ENCODE measurements at places on chromosomes 3 and 15.

DNA sequence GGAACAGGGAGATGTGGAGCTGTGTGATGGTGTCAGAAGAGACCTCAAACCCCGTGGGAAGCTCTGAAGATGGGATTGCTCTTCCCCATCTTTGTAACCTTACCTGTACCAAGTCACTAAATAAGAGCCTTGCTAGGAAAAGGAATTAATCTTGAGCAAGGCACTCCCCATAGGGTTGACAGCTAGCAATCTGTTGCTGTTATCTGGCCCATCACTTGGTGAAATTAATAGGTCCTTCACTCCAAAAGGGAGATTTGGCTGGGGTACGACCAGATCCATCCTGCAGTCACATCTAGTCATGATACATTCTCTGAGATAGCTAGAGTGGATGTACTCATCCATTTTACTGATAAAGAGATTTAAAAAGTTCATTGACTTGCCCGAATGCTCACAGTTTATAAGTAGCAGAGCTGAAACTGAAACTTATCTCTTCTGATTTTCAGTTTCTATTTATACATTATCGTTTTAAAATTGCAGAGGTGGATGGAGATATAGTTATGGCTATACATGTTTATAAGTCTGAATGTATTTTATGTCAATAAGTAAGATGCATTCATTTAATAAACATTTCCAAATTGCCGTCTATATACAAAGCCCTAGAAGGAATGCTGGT lies 299.1 kb upstream of the MCTP2 start:
- no peak for DNase-seq

GRCh38 chr3:116148881-116149851 lies 296.1 kb downstream of the LSAMP start:
- peak; percentile 16 for DNase-seq

- DNase-seq = no peak
Measured at GRCh38 chr3:162143180-162143579, 646.6 kb downstream of the OTOL1 start.

DNA sequence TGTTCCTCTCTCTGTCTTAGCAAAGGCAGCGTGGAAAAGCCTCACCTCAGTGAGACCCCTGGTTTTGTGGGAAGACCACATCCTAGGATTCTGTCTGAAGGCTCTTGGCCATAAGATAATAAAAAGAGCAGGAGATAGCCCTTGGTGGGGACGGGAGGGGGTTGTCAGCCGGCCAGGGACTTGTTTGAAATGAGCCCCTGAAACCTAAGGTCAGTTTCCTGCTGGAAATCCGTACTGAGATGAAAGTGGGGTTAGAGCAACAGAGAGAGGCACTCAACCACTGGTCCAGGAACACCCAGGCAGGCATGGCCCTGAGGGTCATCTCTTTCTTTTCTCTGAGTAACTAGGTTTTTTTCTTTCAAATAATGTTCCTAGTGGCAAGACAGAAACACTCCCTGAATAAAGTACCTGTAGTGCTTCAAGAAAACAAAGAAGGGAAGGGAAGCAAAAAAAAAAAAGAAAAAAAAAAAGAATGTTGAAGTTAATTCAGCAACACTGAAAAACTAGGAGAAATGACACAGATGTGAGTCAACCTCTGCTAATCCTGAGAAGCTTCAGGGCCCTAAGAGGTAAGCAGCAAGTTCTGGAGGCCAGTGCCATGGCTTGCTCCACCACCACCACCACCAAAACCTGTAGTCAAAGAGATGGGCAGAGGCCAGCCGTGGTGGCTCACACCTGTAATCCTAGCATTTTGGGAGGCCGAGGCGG lies 3.2 kb downstream of the ITGB5 start:
- no peak for DNase-seq

DNA sequence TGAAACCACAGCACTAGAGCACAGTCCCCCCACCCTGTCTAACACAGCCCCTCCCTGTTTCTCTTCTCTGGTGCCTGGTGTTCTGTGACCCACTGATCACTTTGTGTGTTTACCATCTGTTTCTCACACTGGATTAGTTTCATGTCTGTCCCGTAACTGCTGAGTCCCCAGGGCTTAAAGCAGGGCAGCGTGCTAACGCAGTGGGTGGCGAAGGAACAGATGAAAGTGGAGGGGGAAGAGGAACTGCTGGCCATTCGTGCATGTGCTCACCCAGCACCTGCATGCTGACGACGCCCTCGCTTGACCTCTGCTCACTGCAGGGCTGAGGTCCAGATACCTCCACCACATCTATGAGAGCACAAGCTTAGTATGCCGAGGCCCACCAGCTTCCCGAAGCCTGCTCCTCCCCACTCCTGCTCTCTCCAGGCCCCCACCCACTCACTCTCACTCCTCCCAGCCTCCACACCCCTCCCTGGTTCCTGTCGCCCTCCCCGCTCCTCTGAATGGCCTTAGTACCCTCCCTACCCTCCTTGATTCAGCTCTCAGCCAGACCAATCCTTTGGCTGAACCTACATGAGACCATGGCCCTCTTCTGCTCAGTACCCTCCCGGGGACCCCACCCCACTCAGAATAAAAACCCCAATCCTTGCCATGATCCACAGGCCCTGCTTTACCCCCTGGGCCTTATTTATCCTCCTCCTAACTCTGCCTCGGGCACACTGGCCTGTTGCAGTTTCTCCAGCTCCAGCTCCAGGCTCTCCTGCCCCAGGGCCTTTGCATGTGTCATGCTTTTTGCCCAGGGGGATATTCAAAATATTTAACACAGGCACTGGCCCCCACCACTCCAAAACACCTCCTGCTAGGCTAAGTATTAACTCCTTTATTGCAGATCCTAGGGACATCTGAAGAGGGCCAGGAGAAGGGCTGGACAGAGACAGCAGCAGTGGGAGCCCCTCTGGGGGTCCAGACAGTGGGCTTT lies 15.1 kb upstream of the IQSEC1 start:
- no peak for DNase-seq

DNA sequence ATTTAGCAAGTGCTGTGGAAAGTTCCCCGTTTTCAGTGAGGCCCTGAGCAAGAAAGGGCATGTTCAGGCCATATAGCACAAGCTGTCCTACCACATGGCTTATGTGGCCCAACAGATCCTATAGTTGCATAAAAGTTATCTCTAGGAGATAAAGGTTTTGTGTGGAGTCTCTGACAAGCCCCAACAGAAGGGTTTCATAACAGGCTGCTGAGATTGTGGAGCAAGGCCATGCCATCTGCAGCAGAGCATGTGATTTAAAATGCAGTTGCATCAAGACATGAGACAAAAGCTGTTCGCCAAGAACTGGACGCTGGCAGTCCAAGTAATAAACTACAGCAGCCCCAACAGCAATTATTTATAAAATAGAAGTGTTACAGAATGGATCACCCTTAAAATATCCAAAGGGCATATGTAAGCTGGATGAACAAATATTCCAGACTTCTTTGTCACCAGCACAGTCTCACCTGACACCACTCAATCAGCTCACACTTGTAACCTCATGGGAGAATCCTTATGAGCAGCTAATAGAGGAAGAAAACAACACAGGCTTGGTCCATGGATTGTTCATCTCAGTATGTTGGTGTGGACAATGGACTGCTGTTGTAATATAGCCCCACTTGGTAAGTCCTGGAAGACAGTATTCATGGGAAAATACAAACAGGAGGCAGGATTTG lies 14.4 kb upstream of the CLDN1 start:
- no peak for DNase-seq

GRCh38 chr15:58538225-58538727 lies 106.5 kb downstream of the LIPC start:
- no peak for DNase-seq

DNA sequence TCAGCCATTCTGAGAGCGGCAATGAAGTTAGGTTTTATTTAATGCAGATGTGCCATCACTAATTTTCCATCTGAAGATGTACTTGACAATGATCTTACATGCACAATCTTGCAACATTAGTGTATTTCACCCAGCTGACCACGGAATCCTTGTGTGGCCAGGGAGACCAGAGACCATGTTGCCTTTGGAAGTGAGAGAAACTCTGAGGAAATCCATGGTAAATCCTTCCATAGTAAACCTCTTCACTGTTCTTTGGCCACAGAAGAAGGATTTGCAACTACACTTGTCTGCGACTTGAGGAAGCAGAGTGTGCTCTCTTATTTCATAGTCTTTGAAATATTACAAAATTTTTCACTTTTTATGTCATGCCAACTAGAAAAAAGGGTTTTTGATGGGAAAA lies 128.4 kb upstream of the IGSF10 start:
- no peak for DNase-seq

DNA sequence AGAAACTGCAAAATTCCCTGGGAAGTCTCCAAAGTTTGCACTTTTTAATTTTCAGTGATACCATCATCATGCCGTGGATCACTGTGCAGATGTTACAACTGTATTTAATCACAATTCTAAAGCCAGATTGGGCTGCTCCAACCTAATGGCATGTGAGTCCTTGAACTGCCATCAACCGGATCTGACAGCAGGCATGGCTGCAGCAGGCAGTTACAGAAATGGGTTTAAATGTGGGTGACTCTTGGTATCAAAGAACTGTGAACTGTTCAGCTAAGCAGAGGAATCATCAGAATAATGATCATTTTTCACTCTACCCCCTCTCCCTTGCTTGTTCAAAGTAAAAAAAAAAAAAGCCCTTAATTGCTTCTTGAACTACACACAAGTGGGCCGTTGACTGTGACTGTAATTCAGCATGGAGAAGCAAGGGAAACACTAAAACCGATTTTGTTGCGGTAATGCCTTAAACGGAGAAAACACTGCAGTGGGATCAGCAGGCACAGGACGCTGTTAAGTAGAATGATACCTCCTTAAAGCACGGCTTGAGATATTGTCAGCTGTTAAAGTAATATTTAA lies 152.4 kb downstream of the RORA start:
- DNase-seq = no peak

DNA sequence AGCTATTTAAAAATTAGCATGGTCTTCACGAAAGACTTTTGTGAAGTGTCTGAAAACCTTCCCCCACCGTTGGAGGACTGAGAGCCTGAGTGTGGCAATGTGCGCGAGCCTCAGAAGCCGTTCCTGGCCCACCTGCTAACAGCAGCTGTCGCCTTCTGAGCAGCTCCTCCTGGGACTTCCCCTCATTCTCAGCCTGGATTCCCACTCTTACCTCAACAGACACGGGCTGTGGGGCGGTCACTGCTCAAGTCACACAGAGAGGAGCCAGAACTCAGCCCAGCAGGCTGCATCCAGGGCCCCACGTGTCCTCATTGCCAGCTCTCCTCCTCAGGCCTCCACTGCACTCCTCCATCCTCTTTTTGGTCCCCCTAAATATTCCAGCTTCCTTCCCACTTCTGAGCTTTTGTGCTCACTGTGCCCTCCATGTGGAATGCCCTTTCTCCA lies 7.8 kb downstream of the DNASE1L3 start:
- DNase-seq = no peak

Data from AG20443 (cell line).